ENCODE measurements at places on chromosomes 3 and 15. TPM values are rescaled to one million over a fixed set of nuclear protein-coding genes. Genes with fewer than 3 reads are reported as not detected.

TRH gene
- total RNA-seq: not detected

GOLGA8K gene
- total RNA-seq: not detected

SCN11A gene
- 0.67 TPM for total RNA-seq

RAP2B gene
- 11.2 TPM for total RNA-seq

CHD2 gene
- 173 TPM for total RNA-seq

TSPAN3 gene
- 92.4 TPM for total RNA-seq

CCDC39 gene
- total RNA-seq: not detected

PLA2G4B gene
- total RNA-seq: 15.3 TPM

COL6A5 gene
- not detected for total RNA-seq

ATP13A4 gene
- total RNA-seq: not detected

SNTN gene
- total RNA-seq: not detected

ZNF609 gene
- total RNA-seq: 57.8 TPM

RTP4 gene
- total RNA-seq: 6.3 TPM

SKOR1 gene
- 2.0 TPM for total RNA-seq

ZPLD1 gene
- not detected for total RNA-seq

VWA5B2 gene
- 9.1 TPM for total RNA-seq

FEZF2 gene
- total RNA-seq: not detected
